ENCODE measurements at places on chromosomes 16 and 17.

GRCh38 chr16:75250809-75251279 lies 580 bp downstream of the BCAR1 start:
- no peaks in the 10 kb centered on the region for H3K27me3 ChIP-seq
- H3K36me3 ChIP-seq = no peaks in the 10 kb centered on the region
- peak overlapping the region; percentile 65 for H3K4me3 ChIP-seq
- H3K27ac ChIP-seq = peak overlapping the region; percentile 86
- H3K4me1 ChIP-seq = peaks cover 18% of the 10 kb centered on the region

- no peak for DNase-seq
- H3K4me1 ChIP-seq = no peaks in the 10 kb centered on the region
- no peaks in the 10 kb centered on the region for H3K27me3 ChIP-seq
- H3K36me3 ChIP-seq = peaks cover 9% of the 10 kb centered on the region
- no peak overlapping the region for H3K4me3 ChIP-seq
Observed at GRCh38 chr17:64571746-64572145, 65.0 kb downstream of the CEP95 start.

GRCh38 chr16:88014252-88014781 lies 63.1 kb downstream of the BANP start:
- no peak for DNase-seq
- H3K36me3 ChIP-seq = peaks cover 12% of the 10 kb centered on the region
- no peaks in the 10 kb centered on the region for H3K4me1 ChIP-seq
- no peak overlapping the region for H3K4me3 ChIP-seq

GRCh38 chr16:26605626-26606271 lies 461.0 kb upstream of the C16orf82 start:
- no peak overlapping the region for H3K27ac ChIP-seq
- peaks cover 4% of the 10 kb centered on the region for H3K27me3 ChIP-seq
- H3K36me3 ChIP-seq = no peaks in the 10 kb centered on the region
- DNase-seq = no peak
- no peak overlapping the region for H3K4me3 ChIP-seq

GRCh38 chr17:67999291-67999911 lies 3.1 kb upstream of the C17orf58 start:
- no peak overlapping the region for H3K4me3 ChIP-seq
- no peaks in the 10 kb centered on the region for H3K27me3 ChIP-seq
- DNase-seq = no peak
- no peak overlapping the region for H3K27ac ChIP-seq
- H3K4me1 ChIP-seq = peaks cover 4% of the 10 kb centered on the region

- H3K27ac ChIP-seq = peak overlapping the region; percentile 82
- H3K27me3 ChIP-seq = no peaks in the 10 kb centered on the region
- H3K36me3 ChIP-seq = no peaks in the 10 kb centered on the region
- H3K4me1 ChIP-seq = peaks cover 33% of the 10 kb centered on the region
Observed at GRCh38 chr16:68902969-68903345, 59.6 kb downstream of the TANGO6 start.

GRCh38 chr17:9285602-9286427 lies 264.5 kb downstream of the NTN1 start:
- no peak overlapping the region for H3K4me3 ChIP-seq
- DNase-seq = no peak
- H3K27me3 ChIP-seq = no peaks in the 10 kb centered on the region

DNA sequence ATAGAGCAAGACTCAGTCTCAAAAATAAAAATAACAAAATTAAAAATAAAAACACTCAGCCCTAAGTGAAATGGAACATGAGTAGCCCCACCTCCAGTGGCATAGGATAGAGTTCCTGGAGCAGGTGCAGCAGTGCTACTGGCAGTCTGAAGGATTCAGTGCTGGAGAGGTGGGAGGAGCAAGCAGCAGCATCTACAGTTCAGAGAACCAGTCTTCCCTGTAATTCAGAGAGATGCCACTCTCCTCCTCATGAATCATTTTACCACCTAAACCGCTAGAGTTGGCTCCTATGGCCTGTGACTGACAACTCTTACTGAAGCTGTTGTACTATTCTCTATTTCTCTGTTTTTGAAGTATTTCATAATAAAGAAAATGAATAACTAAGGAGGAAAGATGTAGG lies 56.0 kb upstream of the SMURF2 start:
- H3K27ac ChIP-seq = no peak overlapping the region
- H3K36me3 ChIP-seq = no peaks in the 10 kb centered on the region
- no peaks in the 10 kb centered on the region for H3K4me1 ChIP-seq
- H3K4me3 ChIP-seq = no peak overlapping the region
- no peaks in the 10 kb centered on the region for H3K27me3 ChIP-seq

- no peak overlapping the region for H3K27ac ChIP-seq
- no peaks in the 10 kb centered on the region for H3K27me3 ChIP-seq
- no peak for DNase-seq
- no peaks in the 10 kb centered on the region for H3K36me3 ChIP-seq
- no peak overlapping the region for H3K4me3 ChIP-seq
Observed at GRCh38 chr16:72457243-72457940, 285.4 kb upstream of the PMFBP1 start.

- H3K27ac ChIP-seq = no peak overlapping the region
- no peaks in the 10 kb centered on the region for H3K36me3 ChIP-seq
- H3K4me1 ChIP-seq = no peaks in the 10 kb centered on the region
- no peaks in the 10 kb centered on the region for H3K27me3 ChIP-seq
- H3K4me3 ChIP-seq = no peak overlapping the region
- peak; percentile 80 for DNase-seq
Observed at GRCh38 chr17:32909787-32910369, 18.1 kb upstream of the TMEM98 start.

DNA sequence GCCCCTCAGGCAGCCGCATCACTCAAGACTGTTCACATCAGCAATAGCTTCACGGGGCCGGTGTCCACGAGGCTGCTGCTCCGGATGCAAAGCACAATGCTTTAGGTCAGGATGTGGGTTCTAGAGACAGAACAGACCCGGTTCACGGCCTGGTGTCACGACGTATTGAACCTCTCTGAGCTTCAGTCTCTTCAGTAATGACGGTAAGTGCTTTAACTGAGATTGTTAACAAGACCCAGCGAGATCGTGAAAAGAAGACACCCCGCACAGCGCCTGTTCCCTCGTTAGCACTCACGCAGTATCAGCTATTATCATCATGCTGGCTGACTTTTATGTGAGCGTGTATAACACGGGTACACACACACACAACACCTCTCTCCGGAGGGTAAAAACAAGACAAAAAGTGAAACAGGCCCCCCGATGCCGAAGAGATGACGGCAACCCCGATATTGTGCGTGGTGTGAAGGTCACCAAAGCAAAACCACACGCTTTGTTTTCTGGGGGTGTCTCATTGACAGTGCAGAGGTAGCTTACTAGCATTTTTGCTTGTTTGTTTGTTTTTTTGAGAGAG lies 21.4 kb upstream of the ABR start:
- no peaks in the 10 kb centered on the region for H3K36me3 ChIP-seq
- H3K27me3 ChIP-seq = no peaks in the 10 kb centered on the region
- H3K27ac ChIP-seq = no peak overlapping the region
- no peak for DNase-seq
- H3K4me3 ChIP-seq = no peak overlapping the region

- H3K27ac ChIP-seq = no peak overlapping the region
- DNase-seq = peak; percentile 45
- no peak overlapping the region for H3K4me3 ChIP-seq
- no peaks in the 10 kb centered on the region for H3K27me3 ChIP-seq
Observed at GRCh38 chr17:16491131-16491702, 776 bp downstream of the LRRC75A start.

GRCh38 chr17:74922172-74922571 lies 883 bp downstream of the USH1G start:
- no peak for DNase-seq
- H3K4me1 ChIP-seq = peaks cover 8% of the 10 kb centered on the region
- no peak overlapping the region for H3K4me3 ChIP-seq
- no peaks in the 10 kb centered on the region for H3K36me3 ChIP-seq
- no peak overlapping the region for H3K27ac ChIP-seq

DNA sequence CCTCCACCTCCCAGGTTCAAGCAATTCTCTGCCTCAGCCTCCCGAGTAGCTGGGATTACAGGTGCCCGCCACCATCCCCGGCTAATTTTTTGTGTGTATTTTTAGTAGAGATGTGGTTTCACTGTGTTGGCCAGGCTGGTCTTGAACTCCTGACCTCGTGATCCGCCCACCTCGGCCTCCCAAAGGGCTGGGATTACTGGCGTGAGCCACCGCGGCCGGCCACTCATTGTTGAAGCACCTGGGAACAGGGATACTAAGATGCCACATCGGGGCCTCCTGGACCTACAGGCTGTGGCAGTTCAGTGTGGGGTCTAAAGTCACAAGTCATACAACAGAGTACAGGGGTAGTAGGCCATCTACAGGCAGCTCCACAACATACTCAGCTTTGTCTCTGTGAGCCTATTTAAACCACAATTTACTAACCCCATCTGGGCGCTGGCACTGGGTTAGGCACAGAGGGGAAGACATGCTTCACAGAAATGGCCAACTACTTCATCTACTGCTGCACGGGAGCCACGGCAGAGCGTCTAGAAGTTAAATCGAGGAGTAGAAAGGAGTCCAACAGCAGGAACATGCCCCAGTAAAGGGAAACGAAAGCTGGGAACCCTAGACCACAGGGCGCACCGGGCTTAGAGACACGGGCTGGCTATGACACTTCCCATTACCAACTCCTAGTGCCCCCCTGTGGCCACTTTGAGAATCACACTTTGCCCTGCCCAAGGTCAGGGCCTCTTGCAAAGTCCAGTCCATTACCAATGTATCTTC lies 4.3 kb downstream of the VAMP2 start:
- H3K4me3 ChIP-seq = no peak overlapping the region

- H3K27ac ChIP-seq = no peak overlapping the region
- H3K36me3 ChIP-seq = no peaks in the 10 kb centered on the region
- DNase-seq = no peak
- no peak overlapping the region for H3K4me3 ChIP-seq
- no peaks in the 10 kb centered on the region for H3K27me3 ChIP-seq
- H3K4me1 ChIP-seq = no peaks in the 10 kb centered on the region
Observed at GRCh38 chr17:61150686-61151299, 248.8 kb upstream of the TBX2 start.

GRCh38 chr17:61072648-61073047 lies 327.0 kb upstream of the TBX2 start:
- H3K27me3 ChIP-seq = no peaks in the 10 kb centered on the region
- no peaks in the 10 kb centered on the region for H3K36me3 ChIP-seq
- H3K4me3 ChIP-seq = no peak overlapping the region
- H3K27ac ChIP-seq = no peak overlapping the region

GRCh38 chr17:65799454-65799853 lies 238.0 kb upstream of the AXIN2 start:
- H3K4me1 ChIP-seq = no peaks in the 10 kb centered on the region
- no peak for DNase-seq
- no peaks in the 10 kb centered on the region for H3K36me3 ChIP-seq

DNA sequence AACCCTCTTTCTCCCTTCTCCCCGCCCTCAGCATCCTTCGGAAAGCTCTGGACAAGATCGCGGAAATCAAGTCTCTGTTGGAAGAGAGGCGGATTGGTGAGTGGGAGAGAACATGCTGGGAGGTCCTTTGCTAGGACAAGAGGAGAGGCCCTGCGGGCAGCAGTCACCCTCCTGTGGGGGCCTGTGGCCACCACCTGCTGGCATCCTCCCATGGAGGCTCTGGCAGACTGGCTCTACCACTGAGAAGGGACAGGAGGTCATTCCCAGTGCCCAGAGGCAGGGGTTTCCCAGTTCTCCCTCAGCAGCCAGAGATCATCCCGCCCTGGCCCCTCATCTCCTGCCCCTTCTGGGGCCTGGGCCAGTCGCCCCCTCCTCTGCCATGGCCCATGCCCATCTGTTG lies 7.8 kb downstream of the SULT1A2 start:
- no peaks in the 10 kb centered on the region for H3K4me1 ChIP-seq
- no peaks in the 10 kb centered on the region for H3K27me3 ChIP-seq
- peaks cover 36% of the 10 kb centered on the region for H3K36me3 ChIP-seq

DNA sequence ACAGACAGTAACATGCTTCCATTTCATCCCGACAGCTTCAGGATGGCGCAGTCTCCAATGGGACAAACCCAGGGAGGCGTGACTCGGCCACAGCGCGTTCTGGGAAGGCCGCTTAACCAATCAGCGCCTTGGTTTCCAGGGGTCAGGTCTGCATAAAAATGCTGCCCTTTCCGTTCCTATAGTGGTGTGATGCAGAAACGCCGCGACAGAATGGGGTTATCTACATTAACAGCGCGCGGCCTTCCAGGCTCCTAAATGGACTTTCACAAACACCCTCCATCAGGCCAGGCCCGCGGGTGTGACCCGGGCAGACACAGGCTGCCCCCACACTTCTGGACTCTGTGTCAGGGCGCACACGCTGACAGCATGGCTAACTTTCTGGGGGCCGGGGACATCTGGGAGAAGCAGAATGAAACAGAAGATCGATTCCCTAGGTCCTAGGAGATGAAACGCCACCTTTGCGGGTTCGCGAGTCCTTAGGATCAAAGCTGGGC lies 792 bp downstream of the TMEM231 start:
- H3K36me3 ChIP-seq = no peaks in the 10 kb centered on the region

DNA sequence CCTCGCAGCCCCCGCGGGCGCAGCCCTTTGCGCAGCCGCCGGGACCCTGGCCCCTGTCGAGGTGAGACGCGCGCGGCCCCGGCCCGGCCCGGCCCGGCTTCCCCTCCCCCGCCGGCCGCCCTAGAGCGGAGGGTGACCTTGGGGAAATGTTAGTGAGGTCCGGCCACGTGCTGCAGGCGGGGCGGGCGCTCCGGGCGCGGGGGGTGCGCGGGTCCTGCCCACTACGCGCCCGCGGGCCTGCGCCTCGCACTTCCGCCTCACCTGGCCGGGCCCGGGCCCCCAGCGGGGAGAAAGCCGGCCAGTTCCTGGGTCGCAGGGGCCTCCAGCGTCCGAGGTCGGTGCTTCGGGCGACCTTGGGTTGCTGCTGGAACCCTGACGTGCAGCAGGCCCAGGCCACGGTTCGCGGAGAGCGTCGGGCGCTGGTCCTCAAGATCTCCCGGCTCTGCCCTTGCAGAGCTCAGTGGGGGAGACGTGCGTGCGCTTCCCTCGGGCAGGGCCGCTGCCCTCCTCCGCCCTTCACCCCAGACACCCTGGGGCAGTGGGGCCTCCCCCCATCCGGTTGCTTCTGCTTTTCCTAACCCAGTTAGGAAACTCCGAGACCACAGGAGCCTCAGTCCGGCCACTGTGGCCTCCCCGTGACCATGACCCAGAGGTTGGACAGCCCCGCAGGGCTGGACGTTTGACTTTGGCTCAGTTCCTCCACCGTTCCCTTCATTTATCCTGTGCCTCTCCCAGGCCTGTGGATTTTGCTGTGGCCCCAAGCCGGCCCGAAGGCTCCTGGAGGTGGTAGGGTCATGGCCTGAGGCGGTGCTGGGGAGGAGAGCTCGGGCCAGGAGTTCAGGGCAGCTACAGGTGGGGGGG lies 791 bp downstream of the MCRIP2 start:
- peak; percentile 63 for DNase-seq
- H3K4me1 ChIP-seq = peaks cover 37% of the 10 kb centered on the region
- peak overlapping the region; percentile 65 for H3K27ac ChIP-seq
- H3K27me3 ChIP-seq = no peaks in the 10 kb centered on the region
- peak overlapping the region; percentile 95 for H3K4me3 ChIP-seq

DNA sequence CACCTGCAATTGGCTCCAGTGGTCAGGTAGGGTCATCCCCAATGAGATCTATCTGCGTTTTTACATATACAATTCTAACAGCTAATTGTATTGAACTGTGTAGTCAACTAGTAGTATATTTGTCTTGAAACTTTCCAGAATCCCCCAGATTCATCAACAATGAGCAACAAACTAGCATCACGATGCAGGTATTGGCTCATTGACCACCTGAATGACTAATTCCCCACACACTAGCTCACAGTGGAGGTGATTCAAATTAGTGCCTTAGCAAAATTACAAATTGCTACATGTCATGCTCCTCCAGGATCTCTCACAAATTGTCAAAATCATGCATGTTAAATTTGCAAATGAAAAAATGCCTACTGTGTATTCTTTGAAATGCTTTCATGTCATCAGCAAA lies 62.8 kb upstream of the MPHOSPH6 start:
- no peaks in the 10 kb centered on the region for H3K36me3 ChIP-seq
- no peak for DNase-seq
- H3K27ac ChIP-seq = no peak overlapping the region
- H3K27me3 ChIP-seq = no peaks in the 10 kb centered on the region
- no peaks in the 10 kb centered on the region for H3K4me1 ChIP-seq
